Dermis microvascular lymphatic vessel endothelial cell (primary cell): ENCODE measurements at places on chromosomes 5 and 9.
A peak's percentile ranks its signal among the peaks of the same experiment; 100 is the strongest.

DNA sequence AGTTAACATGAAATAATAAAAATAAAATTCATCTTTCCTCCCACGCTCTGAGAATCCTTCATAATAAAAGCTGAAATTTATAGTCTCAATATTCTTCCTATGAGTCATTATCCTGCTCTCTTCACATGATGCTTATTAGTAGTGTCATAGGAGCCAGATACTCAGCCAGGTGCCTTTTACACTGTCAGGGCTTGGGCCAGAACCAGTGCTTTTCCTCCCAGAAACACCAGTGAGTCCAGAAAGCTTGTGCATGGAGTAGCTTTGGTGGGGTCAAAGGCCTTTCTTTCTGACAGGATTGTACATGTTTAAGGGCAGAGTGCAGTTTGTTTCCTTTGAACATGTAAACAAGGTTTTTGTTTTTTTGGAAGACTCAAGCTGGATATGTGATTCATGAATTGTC is 6.8 kb downstream of the LSM11 start:
- peak; percentile 59 for DNase-seq

DNA sequence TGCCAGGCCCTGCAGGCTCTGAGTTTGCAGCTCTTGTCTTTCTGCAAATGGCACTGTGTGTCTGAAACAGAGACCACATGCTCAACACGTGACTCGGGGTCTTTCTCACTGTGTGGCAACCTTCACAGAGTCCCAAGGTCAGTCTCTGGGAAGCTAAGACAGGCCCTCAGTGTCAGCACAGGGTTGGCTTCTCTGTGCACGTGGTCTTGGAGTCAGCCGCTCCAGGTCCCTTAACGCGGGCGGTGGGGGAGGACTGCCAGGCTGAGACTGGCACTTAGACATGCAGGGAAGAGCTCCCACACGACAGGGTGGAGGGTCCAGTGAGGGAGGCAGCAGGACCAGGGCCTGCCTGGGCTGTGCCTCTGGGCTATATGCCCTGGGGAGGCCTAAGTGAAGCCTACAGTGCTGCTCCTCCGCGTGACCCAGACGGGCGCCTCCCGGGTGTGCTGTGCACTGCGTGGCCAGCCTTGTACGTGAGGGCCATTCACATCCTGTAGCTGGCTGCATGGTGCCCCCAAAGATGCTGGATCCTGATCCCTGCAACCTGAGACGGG is 76.8 kb downstream of the ADAMTS2 start:
- no peak for DNase-seq

- DNase-seq: no peak
Measured at GRCh38 chr9:14068690-14069089, 245.3 kb downstream of the NFIB start.

DNA sequence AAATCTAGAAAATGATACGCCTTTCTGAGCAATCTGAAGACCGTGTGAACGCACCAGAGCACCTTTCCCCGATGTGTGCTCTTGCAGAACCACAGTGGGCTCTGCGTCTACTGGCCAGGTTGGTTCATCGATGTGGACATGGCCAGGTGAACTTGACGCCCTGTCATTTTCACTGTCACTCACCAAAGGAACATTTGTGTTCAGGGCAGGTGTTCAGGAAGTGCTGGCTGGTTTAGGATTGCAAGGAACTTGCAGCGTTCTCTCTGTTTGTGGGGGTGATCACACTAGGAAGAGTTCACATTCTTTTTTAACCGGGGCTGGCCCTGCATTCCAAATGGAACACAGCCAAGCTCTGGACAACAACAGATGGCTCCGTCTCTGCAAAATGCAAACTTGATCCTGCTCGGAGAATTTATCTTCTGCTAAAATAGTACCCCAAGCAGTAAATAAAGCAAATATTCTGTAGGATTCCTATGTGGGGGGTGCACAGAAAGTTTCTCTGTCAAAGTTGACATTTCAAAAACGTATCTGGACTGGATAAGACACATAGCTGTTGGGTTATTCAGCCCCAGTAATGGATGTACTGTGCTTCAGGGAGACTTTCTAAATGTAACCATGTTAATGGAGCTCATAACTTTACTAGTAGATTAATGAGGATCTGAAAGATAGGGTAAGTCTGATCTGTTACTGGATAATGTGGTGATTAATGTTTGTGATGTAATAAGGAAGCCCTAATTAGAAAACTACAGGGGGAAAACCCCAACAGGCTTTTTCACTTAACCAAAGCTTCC is 45.7 kb upstream of the FANCC start:
- DNase-seq: no peak

- DNase-seq: no peak
Measured at GRCh38 chr5:62005551-62005950, 300.5 kb upstream of the KIF2A start.

DNA sequence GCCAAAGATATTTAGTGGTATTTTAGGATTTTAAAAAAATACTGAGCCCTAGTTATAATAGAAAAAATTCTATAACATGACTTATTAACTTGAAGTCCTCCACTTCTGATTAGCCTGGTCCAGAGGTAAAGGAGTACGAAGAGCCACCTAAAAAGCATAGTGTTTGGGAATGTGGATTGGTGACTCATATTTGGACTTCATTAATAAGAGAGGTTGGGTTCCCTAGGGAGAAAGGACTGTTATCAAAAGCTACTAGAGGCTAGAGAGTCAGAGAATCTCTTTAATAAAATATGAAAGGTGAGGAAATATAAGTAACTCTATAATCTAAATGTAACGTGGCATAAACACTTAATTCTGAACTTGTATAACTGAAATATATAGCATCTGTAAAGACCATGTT is 180.7 kb upstream of the TARS1 start:
- no peak for DNase-seq

- DNase-seq: no peak
Measured at GRCh38 chr5:5424736-5425135, 2.3 kb downstream of the ICE1 start.

GRCh38 chr9:93724852-93725251 is 148.5 kb downstream of the PHF2 start:
- DNase-seq: no peak

- DNase-seq: no peak
Measured at GRCh38 chr9:124623966-124624734, 117.0 kb upstream of the NR5A1 start.

DNA sequence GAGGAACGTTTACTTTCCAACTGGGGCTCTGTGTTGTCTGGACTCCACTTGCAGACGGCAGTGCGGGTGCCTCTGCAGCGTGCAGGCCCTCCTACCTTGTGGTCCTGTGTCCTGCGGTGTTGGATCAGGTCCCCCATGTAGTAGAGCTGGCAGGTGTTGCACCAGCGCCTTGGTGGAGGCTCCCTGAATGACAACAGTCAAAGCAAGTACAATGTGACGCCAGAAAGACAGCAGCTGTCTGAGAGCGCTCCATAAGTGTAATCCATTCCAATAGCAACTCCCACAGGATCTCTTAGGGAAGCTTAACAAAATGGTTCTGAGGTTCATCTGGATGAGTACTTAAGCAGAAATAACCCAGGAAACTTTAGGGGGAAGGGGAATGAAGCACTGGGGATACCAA is 9.9 kb downstream of the BBLN start:
- no peak for DNase-seq

- peak; percentile 76 for DNase-seq
Measured at GRCh38 chr5:172765766-172766286, 5.2 kb downstream of the DUSP1 start.

DNA sequence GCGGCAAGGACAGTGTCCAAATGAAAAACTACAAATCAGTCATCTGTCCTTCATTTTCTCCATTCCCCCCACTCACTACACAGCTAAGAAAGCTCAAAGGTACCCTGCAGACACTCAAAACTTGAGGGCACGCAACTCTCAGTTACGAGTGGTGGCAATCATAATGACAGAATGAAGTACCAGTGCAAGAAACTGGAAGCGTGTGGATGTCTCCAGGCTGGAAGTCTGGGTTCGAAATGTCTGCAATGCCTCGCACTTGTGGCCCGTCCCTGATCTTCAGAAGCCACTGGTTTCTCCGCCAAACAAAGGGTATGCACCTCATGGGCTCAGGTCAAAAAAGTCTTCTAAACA is 597 bp upstream of the CENPH start:
- no peak for DNase-seq

- DNase-seq: no peak
Measured at GRCh38 chr9:1434811-1435210, 384.7 kb downstream of the DMRT2 start.

DNA sequence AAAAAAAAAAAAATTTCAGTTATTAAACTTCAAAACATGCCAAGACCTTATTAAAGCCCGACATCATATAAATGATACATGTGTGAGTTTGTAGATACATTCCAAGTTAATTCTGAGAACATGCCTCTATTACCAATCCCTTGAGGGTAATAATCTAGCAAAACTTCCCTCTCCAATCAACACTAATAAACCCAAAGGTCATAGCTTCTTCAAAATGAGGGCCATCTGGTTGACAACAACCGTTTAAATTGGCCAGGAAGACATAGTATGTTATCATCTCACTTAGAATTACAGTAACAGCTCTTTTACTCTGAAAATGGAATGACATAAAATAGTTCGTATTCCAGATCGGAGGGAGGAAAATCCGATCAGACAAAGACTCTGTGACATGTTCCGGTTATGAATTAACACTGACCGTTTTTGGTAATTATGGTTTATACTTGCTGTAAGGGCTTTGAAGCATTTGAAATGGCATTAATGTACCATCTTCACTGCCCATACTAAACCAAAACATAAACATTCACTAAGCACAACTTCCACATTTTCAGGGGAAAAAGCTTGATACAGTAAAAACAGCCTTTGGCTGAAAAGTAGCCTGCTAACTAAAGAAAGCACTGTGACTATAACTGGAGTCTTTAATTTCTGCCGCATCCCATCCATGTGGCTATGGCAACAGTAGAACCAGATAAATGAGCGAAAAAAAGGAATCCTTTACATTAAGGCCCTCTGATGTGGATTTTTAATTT is 50.3 kb downstream of the ANKH start:
- no peak for DNase-seq

GRCh38 chr9:16361118-16361517 is 509.4 kb downstream of the BNC2 start:
- DNase-seq: no peak

- DNase-seq: no peak
Measured at GRCh38 chr9:82206490-82206889, 217.9 kb downstream of the SPATA31D1 start.

DNA sequence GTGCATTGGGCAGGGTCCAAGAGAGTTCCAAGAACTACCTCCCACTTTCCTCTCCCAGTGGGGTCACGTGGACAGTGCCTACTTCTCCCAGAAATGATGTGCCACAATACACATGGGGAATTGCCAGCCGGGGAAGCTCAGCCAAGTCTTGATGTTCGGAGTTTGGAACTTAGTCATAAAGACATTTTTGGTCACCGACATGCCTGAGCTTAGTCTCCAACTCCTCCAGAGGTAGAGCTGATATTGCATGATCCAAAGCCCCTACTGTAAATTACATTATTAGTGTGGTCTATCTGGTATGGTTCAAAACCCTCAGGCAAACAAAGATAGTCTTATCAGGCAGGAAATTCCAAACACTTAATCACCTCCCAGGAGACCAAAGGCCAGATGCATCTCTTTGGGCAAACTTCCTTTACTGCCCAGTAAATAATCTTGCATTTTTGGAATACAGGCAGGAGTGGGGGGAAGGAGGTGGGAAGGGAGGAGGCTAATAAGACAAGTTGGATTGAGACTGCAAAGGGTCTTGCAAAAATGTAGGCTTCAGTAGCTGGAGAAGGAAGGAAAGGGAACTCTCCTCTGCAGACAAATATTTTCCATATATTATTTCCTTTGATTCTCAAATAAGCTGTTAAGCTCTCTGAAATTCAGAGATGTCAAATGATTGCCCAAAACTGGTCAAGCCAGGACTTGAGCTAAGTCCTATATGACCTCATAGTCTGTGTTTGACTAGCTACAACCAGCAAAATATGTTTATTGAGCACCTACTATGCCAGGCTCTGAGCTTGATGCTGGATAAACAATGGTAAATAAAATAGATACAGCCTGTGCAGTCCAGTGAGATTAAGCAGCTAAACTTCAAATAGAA is 99.4 kb downstream of the DRD1 start:
- DNase-seq: no peak

- DNase-seq: no peak
Measured at GRCh38 chr5:141694479-141694878, 12.4 kb upstream of the ARAP3 start.

- no peak for DNase-seq
Measured at GRCh38 chr9:86684148-86684547, 263.2 kb downstream of the GAS1 start.
